Motor neuron (in vitro differentiated cells): ENCODE measurements at places on chromosomes 3 and 15. TPM values are rescaled to one million over a fixed set of nuclear protein-coding genes. Genes with fewer than 3 reads are reported as not detected.
A peak's percentile ranks its signal among the peaks of the same experiment; 100 is the strongest.

GRCh38 chr3:178392511-178392926, 143.7 kb upstream of the KCNMB2 start:
- ATAC-seq = peak; percentile 59

CSPG4 gene
- total RNA-seq = 5.5 and 5.6 TPM in 2 replicates

DNA sequence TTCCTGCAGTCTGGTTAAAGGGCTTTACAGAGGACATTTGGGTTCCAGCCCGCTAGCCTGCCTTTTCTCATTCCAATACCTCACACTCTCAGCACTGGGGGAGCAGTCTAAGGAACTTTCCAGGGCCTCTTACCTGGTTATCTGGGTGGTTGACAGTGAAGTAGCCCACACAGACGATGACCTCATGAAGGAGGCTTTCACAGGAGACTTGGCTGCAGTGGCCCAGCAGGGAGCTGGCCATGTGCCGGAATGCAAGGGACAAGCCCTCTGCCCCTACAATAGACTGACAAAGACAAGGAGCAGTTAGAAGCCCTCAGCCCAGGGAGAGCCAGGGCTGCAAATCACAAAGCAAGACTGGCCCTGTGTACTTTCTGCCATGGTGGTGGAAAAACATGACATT, 39.5 kb downstream of the ISL2 start:
- ATAC-seq = no peak

- peak; percentile 36 for ATAC-seq
Measured at GRCh38 chr3:143247073-143247472, 127.5 kb downstream of the CHST2 start.

DNA sequence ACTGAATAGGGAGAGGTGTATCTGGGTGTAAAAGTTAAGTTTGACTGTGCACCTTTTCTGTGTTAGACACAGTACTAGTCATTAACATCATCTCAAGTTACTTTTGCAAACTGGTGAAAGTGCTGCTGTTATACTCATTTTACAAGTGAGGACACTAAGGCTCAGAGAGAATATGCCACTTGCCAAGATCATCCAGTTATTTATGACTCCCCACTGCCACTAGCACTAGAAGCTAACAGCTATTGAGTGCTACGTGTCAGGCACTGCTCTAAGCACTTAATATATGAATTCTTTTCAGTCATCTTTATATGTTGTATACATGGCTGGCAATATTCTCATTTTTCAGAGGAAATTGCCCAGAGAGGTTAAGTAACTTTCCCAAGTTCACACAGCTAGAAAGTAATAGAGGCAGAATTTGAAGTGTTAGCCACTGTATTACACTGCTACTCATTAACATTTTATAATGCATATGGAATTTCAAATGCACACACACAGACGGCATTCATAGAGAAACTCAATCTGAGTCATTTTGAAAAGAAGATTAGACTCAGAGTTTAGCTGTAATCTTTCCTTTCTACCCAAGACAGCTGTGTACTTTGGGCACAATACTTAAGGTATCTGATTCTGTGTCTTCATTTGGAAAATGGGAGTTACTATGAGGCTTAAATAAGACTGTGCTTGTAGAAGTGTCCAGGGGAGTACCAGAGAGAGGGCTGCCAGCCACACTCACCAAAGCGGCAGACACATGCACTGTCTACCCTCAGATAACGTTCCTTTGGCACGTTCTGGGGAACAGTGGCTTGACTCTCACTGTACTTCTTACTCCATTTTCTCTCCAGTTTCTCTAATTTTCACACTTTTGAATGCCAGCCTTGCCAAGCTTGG, 1.3 kb upstream of the MASP1 start:
- ATAC-seq = no peak

SERPINI2 gene
- total RNA-seq = 0.52 TPM in 1 of 2 replicates, not detected in the other

- no peak for ATAC-seq
Measured at GRCh38 chr3:38133557-38134405, 3.1 kb downstream of the ACAA1 start.

GRCh38 chr3:175573226-175573625, 714.1 kb downstream of the NAALADL2 start:
- ATAC-seq = no peak

- ATAC-seq = no peak
Measured at GRCh38 chr3:23811919-23812318, 6.2 kb downstream of the UBE2E1 start.

DNA sequence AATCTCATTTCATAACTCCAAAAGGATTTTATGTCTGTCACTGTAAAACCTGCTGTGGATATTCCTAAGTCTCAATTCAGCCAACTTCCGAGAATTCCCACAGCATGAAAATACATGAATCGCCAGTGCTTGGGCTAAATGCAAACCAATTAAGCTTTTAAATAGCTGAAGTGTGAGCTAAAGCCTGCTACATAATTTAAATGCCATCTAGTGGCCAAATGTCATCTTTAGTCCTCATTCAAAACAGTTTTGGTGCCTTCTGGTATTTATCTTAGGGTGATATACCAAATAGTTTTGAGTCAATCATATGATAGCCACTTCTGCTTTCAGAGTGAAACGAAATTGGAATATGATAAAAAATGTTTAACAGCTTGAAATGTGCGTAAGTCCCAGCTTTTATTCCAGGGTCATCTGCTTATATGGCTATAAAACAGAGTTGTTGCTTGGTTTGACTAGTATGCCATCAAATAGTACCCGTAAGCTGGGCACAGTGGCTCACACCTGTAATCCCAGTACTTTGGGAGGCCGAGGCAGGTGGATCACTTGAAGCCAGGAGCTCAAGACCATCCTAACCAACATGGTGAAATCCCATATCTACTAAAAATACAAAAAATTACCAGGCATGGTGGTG, 41.8 kb upstream of the CCNL1 start:
- peak; percentile 43 for ATAC-seq

DNA sequence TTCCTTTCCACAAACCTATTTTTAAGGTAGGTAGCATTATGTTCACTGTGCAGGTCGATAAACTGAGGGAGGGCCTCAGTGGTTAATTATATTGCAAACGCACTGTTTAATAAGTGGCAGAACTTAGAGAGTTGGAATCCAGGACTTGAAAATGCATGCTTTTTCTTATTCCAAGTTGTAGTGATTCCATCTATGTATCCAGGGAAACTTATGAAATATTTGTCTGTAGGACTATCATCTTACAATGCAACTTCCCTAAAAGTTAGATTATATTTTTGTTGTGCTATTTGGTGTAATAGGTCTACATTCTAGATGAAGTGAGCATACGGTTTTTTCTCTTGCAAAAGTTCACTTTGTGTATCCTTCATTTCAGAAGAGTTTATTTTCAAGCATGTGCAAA, 419.5 kb downstream of the NAALADL2 start:
- ATAC-seq = no peak

CLCN2 gene
- 27.7 and 29.3 TPM in 2 replicates for total RNA-seq

- ATAC-seq = no peak
Measured at GRCh38 chr3:134064081-134064480, 34.4 kb upstream of the SLCO2A1 start.

DNA sequence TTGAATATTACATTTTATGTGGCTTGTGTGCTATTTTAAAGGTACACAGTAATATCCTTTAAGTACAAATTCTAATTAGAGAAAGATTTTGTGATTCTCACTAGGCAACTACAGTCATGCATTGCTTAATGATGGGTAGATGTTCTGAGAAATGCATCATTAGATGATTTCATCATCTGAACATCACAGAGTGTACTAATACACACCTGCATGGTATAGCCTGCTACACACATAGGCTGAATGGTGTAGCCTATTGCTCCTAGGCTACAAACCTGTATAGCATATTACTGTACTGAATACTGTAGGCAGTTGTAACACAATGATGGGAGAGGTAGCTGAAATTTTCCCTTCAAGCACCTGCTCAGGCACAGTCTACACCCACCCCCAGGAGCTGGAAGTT, 217.4 kb upstream of the EOMES start:
- ATAC-seq = no peak

- no peak for ATAC-seq
Measured at GRCh38 chr15:83012076-83012426, 612 bp upstream of the C15orf40 start.

GRCh38 chr3:87248831-87249230, 21.7 kb downstream of the CHMP2B start:
- ATAC-seq = no peak

DNA sequence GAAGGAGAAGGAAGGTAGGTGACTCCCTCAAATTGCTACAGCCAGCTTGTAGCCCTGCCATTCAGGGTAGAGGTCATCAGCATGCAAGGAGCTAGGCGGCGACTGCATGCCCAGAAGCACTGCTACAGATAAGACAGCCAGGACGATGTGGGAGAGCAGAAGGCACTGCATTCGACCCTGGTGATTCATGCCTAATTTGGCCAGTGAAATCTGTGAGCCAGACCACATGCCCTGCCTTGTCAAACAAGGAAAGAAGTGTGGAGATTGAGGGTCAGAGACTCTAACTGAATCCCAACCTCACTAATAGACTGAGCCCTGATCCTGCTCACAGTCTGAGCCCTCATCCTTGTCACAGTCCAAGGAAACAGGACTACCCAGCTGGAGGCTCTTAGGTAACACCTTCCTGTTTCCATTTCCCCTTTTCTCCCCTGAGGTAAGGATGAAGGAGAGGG, 86.6 kb downstream of the LINGO1 start:
- ATAC-seq = no peak

DNA sequence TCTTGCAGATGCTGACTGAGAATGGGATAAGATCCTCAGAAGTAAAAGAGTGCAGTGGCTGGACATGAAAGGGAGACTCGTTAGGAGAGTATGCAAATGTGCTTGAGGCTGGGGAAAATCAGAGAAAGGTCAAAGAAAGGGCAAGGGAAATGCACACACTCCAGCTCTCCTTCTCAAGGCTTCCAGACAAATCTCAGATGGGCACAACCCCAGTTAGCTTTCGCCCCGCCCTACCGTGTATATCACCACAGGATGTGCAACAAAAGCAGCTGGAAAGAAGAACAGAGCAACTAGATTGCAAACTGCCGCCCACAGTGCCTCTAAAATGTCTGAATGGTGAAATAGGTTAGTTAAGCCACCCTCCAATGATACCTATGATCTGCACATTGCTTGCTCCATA, 63.9 kb downstream of the CERS3 start:
- ATAC-seq = peak; percentile 85

DNA sequence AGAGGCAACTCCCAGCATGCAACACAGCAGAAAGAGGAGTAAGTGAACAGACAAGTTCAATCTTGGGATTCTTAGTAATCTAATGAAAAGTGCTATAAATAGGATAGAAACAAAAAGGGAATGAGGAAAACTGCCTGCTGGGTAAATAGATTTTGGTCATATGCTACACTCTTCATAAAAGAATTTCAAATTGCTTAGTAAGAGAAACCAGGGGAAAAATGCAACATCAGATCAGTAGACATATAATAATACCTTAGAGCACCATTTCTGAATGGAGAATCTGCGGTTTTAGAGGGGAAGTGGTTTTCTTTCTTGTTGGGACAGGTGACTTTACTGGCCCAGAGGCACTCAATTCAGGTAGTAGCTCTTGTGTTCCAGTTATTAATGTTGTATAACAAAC, 13.4 kb upstream of the TBC1D5 start:
- no peak for ATAC-seq

DPPA2 gene
- not detected in 2 replicates for total RNA-seq

- no peak for ATAC-seq
Measured at GRCh38 chr15:101105059-101105891, 146.6 kb downstream of the CHSY1 start.

GRCh38 chr15:65423976-65424679, 1.4 kb upstream of the IGDCC4 start:
- no peak for ATAC-seq

GRCh38 chr15:68385671-68386586, 46.0 kb downstream of the ITGA11 start:
- ATAC-seq = no peak

SETD2 gene
- total RNA-seq = 38.2 and 41.1 TPM in 2 replicates

LRRIQ4 gene
- total RNA-seq = 0.44 and 0.47 TPM in 2 replicates

DNA sequence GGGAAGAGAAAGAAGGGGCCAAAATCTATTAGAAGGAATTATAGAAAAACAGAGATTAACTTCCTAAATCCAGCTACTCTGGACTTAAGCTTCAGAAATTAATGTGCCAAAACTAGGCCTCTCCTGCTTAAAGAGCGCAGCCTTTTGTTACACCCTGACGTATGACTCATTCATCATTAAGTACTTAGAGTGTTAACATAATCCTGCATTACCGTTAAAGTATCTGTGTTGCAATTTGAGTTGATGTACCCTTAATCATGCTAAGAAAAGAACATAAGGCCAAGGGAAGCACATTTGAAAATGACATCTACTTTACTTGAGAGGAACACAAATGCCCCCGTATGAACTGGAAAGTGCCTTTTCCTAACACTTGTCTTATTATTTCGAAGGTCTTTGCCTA, 7.9 kb downstream of the HTR3D start:
- peak; percentile 95 for ATAC-seq

GRCh38 chr3:107806536-107806935, 283.8 kb downstream of the BBX start:
- no peak for ATAC-seq

GRCh38 chr3:85691196-85691595, 732.4 kb downstream of the CADM2 start:
- no peak for ATAC-seq

GRCh38 chr3:19972054-19972453, 25.2 kb downstream of the RAB5A start:
- no peak for ATAC-seq

FSD2 gene
- 0.58 and 0.96 TPM in 2 replicates for total RNA-seq

TMEM45A gene
- 0.15 and 0.94 TPM in 2 replicates for total RNA-seq

DNA sequence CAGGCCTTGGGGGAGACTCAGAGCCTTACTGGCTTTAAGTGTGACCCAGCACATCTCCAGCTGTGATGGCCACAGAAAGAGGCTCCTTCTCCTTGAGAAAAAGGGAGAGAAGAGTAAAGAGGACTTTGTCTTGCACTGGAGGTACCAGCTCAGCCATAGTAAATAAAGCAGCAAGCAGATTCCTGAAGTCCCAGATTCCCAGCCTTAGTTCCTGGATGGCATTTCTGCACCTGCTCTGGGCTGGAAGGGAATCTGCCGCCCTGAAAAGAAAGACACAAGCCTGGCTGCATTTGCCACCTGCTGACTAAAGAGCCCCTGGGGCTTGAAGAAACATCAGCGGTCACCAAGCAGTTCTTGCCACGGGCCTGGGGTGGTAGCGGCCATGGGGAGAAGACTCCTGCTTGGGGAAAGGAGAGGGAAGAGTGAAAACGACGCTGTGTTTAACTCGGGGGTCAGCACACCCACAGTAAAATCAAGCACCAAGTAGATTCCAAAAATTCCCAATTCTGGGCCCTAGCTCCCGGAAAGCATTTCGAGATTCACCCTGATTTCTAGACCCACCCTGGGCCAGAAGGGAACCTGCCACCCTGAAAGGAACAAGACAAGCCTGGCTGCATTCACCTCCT, 24.2 kb upstream of the TNK2 start:
- ATAC-seq = no peak

MEGF11 gene
- 10.2 and 12.1 TPM in 2 replicates for total RNA-seq

GRCh38 chr3:141557961-141558706, 71.3 kb downstream of the RASA2 start:
- no peak for ATAC-seq

DNA sequence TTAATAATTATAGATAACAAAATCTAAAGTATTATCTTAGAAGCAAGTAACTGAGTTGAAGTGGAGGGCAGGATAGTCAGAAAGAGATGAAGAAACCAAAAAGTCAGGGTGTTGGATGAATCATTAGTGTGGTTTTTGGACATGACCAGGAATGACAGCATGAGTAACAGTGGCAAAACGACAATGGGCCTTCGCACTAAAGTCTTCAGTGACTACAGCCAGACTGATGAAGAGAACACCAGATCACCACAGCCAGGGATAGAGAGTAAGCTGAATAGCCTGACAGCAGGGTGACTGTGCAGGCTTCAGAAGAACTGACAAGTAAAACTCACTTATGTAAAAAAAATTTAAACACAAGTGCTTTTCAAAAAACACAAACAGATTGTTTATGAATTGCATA, 96.0 kb upstream of the MELTF start:
- ATAC-seq = no peak

LMAN1L gene
- total RNA-seq = 0.26 and 0.32 TPM in 2 replicates
